Activated T-helper 1 cell treated with anti-CD3 and anti-CD28 coated beads, Interleukin-12 subunit alpha, Interleukin-12 subunit beta, Interleukin-2, Interleukin-4 antibody, amounts not matched to agents 30 ng/mL and 10 ng/mL and 1 ng/mL, durations not matched to agents 14 hours and 24 hours and 36 hours (primary cell): ENCODE measurements at places on chromosomes 3 and 15. TPM values are rescaled to one million over a fixed set of nuclear protein-coding genes. Genes with fewer than 3 reads are reported as not detected.

DNA sequence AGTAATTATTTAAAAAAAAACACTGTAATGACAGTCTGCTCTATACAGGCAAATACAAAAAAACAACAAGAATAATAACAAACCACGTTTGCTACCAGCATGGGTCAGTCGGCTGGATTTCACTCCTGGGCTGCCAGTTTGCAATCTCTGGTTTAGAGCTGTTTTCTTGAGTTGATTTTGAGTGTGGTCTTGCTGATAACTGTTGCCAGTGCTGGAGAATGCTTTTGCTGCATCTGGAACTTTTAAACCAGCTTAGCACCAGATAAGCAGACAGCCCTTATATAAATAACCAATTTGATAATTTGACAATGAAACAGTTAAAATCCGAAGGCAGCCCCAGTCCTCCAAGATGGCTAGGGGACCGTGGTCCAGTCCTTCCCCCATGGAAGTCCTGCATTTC lies 14.0 kb upstream of the CTDSPL start:
- no peaks in the 10 kb centered on the region for H3K4me1 ChIP-seq
- no peaks in the 10 kb centered on the region for H3K36me3 ChIP-seq
- H3K27me3 ChIP-seq: peaks cover 4% of the 10 kb centered on the region
- no peak for DNase-seq
- H3K4me3 ChIP-seq: no peak overlapping the region

B3GALNT1 gene
- 2.4 and 2.6 TPM in 2 replicates for total RNA-seq

GRCh38 chr3:122957707-122958689 lies 69.6 kb downstream of the SEMA5B start:
- peaks cover 15% of the 10 kb centered on the region for H3K27me3 ChIP-seq
- H3K36me3 ChIP-seq: no peaks in the 10 kb centered on the region
- DNase-seq: no peak
- H3K4me1 ChIP-seq: no peaks in the 10 kb centered on the region

P2RY12 gene
- not detected in 2 replicates for total RNA-seq

TMC3 gene
- not detected in 2 replicates for total RNA-seq

DNA sequence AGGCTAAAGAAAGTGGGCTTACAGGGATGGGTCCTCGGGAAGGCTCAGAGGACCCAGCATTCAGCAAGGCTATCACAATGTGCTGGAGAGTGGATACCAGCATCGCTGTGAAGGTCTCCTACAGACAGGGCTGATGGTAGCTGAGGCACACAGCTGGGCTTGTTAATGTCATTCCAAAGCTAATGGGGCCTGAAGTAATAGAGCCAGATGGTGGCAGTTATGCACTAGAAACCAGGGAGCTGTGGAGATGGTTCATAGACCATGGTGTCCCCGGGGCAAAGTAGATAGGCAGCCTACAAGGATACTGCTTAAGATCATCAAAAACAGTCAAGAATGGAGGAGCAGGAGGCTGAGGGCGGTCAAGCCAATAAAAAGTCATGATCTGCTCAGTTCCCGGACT lies 24.8 kb upstream of the BOC start:
- H3K36me3 ChIP-seq: peaks cover 2% of the 10 kb centered on the region
- no peak overlapping the region for H3K27ac ChIP-seq

DNA sequence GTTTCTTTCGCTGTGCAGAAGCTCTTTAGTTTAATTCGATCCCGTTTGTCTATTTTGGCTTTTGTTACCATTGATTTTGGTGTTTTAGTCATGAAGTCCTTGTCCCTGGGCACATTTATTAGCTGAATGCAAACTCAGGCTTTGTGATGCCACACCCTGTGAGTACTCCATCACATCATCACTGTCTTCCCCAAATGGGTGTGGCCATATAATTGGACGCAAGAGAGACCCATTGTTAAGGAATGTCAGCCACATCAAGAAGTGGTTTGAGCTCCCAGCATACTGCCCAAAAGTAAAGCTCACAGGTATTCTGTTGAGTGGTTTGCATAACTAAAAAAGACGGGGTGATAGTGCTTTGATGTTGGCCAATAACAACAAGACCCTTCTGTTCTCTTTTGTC lies 245.7 kb downstream of the SV2B start:
- no peak overlapping the region for H3K27ac ChIP-seq
- H3K4me1 ChIP-seq: peaks cover 13% of the 10 kb centered on the region
- peaks cover 7% of the 10 kb centered on the region for H3K27me3 ChIP-seq
- H3K36me3 ChIP-seq: no peaks in the 10 kb centered on the region
- H3K4me3 ChIP-seq: no peak overlapping the region

NTRK3 gene
- 0.24 and 0.29 TPM in 2 replicates for total RNA-seq

- no peak overlapping the region for H3K27ac ChIP-seq
- H3K4me3 ChIP-seq: no peak overlapping the region
- H3K36me3 ChIP-seq: no peaks in the 10 kb centered on the region
- DNase-seq: no peak
- no peaks in the 10 kb centered on the region for H3K4me1 ChIP-seq
- no peaks in the 10 kb centered on the region for H3K27me3 ChIP-seq
These were observed 799.3 kb downstream of the DIPK2A start for GRCh38 chr3:144770915-144771351.

- no peak overlapping the region for H3K4me3 ChIP-seq
- no peaks in the 10 kb centered on the region for H3K4me1 ChIP-seq
- H3K27me3 ChIP-seq: peaks cover 26% of the 10 kb centered on the region
- no peak for DNase-seq
- no peaks in the 10 kb centered on the region for H3K36me3 ChIP-seq
These were observed 41.0 kb upstream of the PRICKLE2 start for GRCh38 chr3:64266065-64266931.

DNA sequence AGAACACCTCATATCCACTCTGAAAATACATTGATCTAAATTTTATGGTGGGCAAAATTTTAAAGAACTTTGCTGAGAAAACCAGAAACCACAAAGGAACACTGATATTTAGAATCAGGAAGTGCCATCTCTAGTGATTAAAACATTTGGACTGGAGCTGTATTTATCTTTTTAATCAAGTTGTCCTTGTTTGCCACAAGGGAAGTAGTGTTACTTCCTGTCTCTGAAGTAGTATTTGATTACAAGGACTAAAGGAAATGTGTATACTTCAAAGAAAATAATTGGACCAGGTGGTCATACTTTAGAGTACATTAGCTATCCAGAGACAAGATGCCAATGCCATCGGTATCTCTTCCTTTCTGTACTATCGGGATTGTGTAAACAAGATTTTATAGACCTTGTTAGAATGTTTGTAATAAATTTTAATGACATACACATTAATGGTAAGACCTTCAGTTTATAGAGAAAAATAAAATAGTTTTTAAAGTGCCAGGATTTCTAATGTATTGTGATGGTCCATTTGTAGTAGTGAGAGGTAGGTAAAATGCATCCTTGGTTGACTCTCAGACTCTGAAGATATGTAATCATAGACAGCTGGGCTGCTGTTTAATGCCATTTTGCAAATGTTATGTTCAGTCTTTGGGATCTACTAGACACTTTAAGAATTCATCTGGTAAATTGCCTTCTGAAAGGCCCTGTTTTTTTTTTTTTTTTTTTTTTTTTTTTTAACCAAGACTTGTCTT lies 131.9 kb downstream of the B3GALNT1 start:
- no peak overlapping the region for H3K4me3 ChIP-seq
- H3K36me3 ChIP-seq: no peaks in the 10 kb centered on the region
- no peaks in the 10 kb centered on the region for H3K4me1 ChIP-seq
- no peak overlapping the region for H3K27ac ChIP-seq
- no peak for DNase-seq

INAFM2 gene
- 19.2 and 25.1 TPM in 2 replicates for total RNA-seq

GRCh38 chr3:129878355-129878754 lies 15.2 kb downstream of the TMCC1 start:
- no peak overlapping the region for H3K4me3 ChIP-seq
- H3K27me3 ChIP-seq: no peaks in the 10 kb centered on the region
- no peak for DNase-seq
- H3K27ac ChIP-seq: no peak overlapping the region
- peaks cover 29% of the 10 kb centered on the region for H3K36me3 ChIP-seq
- peaks cover 10% of the 10 kb centered on the region for H3K4me1 ChIP-seq

DNA sequence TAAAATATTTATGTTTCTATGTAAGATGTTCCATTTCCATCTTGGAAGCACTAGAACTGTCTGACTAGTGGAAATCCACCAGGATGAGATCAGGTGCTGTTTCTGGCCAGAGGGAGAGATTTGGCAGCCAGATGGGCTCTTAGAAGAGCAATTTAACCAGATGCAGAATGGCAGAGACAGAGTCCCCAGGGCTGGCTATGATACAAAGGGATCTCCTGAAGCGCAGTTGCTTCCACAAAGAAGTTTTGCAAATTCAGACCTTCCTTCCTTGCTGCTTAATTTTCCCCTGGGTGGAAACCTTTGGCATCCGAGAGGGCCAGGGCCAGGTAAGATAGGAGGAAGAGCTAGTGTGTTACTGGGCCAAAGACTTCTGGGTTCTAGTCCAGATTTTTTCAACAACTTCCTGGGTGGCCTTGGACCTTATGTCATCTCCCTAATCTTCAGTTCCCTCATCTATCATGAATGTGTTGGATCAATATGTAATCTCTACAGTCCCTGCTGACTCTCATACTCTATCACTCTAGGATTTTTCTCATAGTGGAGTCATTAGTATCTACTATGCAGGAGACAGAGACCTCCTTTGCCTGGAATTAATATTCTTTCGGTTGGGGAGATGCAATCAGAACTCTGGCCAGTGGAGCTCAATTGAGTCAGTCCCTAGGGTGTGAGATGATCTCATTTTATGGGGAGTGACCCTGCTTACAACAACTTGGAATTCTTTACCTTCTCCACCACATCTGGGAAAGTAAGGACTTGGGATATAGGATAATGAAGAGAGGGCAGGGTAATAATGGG lies 41.1 kb upstream of the NDUFB4 start:
- no peaks in the 10 kb centered on the region for H3K27me3 ChIP-seq
- peaks cover 15% of the 10 kb centered on the region for H3K4me1 ChIP-seq
- no peaks in the 10 kb centered on the region for H3K36me3 ChIP-seq
- no peak for DNase-seq
- no peak overlapping the region for H3K4me3 ChIP-seq

ZNF385D gene
- not detected in 2 replicates for total RNA-seq

CIDEC gene
- not detected in 2 replicates for total RNA-seq

- H3K36me3 ChIP-seq: no peaks in the 10 kb centered on the region
- DNase-seq: no peak
- H3K27ac ChIP-seq: no peak overlapping the region
- H3K4me3 ChIP-seq: no peak overlapping the region
- H3K27me3 ChIP-seq: peaks cover 2% of the 10 kb centered on the region
- H3K4me1 ChIP-seq: no peaks in the 10 kb centered on the region
These were observed 36.5 kb upstream of the UACA start for GRCh38 chr15:70799667-70800450.

SLC51B gene
- total RNA-seq: not detected in 2 replicates

LRRC3B gene
- total RNA-seq: not detected in 2 replicates
